Fibroblast of lung (primary cell): ENCODE measurements at places on chromosomes 12 and 14.

- DNase-seq: no peak
Observed at GRCh38 chr14:36428350-36428749, 91.7 kb downstream of the NKX2-1 start.

DNA sequence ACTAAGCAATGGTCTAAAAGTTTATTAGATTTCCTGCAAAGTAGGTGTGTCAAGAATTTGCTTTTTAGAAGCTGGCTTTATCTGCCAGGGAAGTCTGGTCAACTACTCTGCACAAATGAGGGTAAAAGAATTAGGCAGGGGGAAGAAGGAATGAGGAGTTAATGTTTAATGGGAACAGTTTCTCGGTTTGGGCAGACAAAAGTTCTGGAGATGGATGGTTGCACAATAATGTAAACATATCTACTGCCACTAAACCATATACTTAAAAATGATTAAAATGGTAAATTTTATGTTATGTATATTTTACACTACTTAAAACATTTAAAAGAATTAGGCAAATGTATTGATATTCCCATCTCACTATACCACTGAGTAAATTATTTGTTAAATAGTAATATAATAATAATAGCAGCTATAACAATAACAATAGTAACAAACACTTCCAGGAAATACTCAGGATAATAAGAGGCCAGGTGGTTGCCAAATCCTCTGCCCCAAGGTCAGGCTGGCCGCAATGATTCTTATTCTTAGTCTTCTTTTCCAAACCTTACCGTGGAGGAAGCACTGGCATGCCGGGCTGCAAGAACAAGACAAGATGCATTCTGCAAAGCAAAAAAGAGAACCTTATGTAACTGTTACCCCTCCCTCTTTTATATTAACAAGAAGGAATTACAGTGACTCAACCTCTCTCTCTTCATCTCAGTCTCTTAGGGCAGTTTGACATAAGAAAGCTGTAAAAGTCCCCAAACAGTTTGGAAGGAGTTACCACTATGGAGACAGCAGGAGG lies 13.9 kb downstream of the CS start:
- no peak for DNase-seq

DNA sequence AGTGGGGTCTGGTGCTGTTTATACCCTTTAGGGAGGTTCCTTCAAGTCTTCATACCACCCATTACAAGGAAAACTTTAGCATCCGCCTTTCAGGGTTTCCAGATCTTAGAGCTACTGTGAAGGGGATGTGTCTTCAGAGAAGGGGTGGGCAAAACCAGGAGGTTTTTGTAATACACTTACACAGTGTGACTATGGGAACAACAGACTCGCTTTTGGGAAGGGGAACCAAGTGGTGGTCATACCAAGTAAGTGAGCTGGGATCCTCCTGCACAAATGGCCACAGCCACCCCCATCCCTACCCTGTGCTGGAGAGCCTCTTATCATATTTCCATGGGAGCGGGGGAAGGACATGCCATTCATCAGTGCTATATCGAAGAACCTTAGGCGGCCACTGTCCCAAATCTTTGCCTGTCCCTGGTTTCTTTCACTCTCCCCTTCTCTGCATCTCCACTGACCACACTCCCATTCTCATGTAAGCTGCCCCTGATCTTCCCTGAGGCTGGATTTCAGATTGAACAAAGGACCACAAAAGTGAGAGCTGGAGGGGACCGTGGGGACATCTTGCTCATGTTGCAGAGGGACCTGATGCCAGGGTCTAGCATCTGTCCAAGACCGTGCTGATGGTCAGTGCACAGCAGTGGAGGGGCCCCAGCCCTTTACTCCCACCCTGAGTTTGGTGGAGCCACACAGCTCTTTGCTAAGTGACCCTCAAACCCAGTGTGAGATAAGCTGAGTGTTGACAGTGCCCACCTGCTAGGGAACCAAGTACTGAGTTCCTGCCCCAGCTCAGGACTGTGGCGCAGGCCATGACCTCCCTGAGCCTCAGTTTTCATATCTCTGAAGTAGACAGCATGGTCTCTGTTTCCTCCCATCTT lies 51.4 kb downstream of the DAD1 start:
- DNase-seq: no peak

DNA sequence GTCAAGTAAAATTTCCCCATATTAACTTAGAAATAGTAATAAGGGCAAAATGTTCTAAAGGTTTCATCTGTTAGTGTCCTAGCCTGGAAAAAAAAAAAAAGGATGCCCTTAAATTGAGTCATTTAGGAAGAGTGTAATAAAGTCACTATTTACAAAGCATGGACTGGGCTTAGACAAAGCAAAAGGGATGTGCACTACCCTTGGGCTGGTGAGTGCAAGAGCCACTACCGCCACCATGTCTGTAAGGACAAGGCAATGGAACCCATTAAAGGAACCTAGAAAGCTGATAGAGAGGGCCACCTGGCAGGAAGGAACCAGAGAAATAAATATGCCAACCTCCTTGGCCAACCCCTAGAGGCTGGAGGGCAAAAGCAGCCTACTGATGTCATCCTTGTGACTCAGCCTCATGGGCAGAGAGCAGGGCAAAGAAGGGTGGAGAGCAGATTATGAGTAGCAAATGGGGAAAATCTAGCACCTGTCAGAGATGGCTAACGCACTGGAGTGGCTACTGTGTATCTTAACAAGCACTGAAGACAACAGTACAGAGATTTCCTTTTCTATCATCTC lies 59.5 kb upstream of the FUT8 start:
- DNase-seq: no peak

- no peak for DNase-seq
Observed at GRCh38 chr12:130201037-130201436, 38.8 kb downstream of the FZD10 start.

DNA sequence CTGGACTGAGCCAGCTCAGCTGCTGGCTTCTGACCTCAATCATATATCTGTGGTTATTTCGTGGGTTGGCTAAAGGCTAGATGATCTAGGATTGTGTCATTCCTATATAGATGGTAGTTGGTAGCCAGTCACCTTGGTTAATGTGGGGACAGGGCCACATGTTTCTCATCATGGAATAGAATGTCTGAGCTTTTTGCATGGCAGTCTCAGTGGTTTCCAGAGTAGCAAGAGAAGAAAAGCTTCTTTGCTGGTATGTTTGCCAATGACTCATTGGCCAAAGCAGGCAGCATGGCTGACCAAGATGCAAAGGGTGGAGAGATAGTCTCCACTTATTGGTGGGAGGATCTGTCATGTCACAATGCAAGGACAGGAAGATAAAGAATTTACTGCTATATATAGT lies 746.4 kb upstream of the FLRT2 start:
- DNase-seq: no peak

GRCh38 chr12:106926657-106927056 lies 29.1 kb upstream of the TMEM263 start:
- DNase-seq: no peak

DNA sequence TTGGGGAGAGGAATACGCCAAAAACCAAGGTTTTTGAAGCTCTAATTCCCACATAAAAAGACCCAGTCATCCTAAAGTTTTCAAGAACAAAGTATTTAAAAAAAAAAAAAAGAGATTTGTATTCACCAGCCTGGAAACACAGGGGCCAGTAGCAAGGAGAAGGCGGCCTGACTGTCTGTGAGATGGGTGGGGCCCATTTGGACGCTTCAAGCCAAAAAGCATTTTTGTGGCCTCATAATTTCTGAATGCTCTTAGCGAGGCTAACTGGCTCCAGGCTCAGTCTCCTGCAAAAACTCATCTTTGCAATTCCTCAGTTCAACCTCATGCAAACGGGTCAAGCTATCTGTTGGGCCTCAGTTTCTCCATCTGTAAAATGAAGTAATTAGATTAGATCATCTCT lies 514.1 kb downstream of the MED13L start:
- no peak for DNase-seq

DNA sequence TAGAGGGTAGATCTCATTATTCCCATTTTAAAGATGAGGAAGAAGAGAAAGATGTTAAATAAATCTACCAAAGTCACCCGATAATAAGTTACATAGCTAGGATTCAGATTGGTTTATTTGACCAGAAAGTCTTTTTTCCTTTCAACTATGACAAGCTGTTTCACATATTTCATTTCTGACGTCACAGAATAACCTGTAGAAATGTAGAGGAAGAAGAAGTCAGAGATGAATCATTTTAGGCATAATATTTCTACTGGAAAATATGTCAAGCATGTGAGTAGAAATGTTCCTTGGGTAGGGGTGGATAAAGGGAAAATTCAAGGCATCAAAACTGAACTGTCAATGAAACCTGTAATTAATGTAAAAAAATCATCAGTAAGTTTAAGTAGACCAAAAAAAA lies 107.0 kb downstream of the MGST1 start:
- DNase-seq: no peak

DNA sequence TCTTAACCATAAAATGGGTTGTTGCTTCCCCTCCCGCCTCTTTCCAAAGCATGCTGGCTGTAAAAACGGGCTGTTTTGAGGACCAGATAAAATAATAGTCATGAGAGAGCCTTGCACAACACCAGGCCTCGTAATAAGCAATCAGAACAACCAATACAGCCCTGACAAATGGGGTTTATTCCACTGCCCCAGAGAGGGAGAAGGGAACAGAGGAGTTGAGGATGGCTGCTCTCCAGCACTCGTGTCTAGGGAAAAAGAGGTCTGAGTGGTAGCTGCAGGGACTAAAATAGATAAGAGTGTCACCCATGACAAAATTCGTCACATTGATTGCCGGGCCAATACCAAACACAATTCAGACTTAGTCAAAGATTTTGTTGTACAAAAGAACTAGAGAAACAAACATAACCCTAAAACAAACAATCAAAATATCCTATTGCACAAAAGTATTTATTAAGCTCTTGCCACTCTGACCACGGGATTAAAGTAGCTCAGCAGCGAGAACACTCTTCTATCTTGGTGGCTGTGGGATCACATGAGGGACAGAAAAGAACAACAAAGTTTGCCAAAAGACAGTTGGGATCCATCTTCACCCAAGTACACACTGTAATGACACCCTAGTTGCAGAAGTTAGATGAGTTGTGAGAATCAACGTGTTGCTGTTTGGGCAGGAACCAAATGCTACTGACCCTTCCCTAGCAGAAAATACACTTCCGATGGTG lies 188.0 kb downstream of the FOXN3 start:
- DNase-seq: no peak

- DNase-seq: no peak
Observed at GRCh38 chr12:53941750-53942149, 3.1 kb downstream of the HOXC13 start.

DNA sequence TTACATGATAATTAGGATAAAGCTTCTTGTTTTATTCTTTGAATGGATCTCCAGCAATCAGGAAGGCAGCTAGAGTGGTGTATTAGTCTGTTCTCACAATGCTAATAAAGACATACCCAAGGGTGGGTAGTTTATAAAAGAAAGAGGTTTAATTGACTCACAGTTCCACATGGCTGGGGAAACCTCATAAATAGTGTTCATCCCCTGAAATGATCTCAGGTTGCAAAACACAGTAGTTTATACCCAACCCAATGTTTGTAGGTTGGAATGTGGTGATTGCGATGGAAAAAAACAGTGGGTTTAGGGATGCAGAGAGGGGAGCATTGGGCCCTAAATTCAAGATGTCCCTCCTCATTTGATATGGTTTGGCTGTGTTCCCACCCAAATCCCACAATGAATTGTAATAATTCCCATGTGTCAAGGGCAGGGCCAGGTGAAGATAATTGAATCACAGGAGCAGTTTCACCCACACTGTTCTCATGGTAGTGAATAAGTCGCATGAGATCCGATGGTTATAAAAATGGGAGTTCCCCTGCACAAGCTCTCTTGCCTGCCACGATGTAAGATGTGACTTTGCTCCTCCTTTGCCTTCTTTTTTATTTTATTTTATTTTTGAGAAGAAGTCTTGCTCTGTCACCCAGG lies 11.5 kb downstream of the MUCL1 start:
- DNase-seq: no peak

GRCh38 chr12:89826468-89826867 lies 117.8 kb upstream of the ATP2B1 start:
- DNase-seq: no peak

GRCh38 chr14:99267837-99268781 lies 3.9 kb downstream of the BCL11B start:
- no peak for DNase-seq

DNA sequence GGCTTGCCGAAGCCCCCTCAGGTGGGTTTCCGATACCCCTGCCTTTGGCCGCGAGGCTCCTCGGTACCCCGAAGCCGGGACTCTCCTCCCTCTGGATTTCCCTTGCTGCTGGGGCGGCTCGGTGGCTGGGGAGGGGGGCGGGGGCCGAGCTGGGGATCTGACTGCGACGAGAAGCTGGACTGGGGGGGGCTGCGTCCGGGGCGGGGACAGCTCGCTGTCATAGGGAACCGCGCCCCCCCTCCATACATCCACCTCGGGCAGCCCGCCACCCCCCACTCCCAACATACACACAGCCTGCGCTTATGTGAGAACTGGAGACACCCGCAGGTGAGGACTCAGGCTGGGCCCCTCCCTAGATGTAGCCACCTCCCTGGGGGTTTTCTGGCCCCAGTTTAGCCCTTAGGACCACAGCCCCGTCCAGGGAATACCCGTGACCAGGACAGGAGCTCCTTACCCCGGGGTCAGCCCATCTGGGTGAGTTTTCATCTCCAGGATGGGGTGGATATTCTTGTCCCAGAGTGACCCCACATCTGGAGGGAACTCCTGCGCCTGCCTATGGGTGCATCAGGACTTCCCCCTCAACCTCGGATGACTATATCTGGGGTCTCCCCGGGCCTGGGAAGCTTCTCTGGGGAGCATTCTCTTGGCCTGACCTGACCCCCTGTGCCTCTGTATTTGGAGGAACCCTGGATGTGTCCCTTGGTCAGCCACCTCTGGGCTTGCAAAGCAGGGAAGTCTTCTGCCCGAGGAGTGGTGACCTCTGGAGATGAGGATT lies 687 bp downstream of the ASIC1 start:
- DNase-seq: no peak

GRCh38 chr12:113582521-113583218 lies 111.0 kb upstream of the LHX5 start:
- no peak for DNase-seq

GRCh38 chr12:19236656-19237055 lies 107.1 kb downstream of the PLEKHA5 start:
- peak; percentile 57 for DNase-seq
